ENCODE measurements at places on chromosomes 5 and 9.

- DNase-seq = no peak
Observed at GRCh38 chr9:75775166-75775565, 115.3 kb upstream of the PCSK5 start.

DNA sequence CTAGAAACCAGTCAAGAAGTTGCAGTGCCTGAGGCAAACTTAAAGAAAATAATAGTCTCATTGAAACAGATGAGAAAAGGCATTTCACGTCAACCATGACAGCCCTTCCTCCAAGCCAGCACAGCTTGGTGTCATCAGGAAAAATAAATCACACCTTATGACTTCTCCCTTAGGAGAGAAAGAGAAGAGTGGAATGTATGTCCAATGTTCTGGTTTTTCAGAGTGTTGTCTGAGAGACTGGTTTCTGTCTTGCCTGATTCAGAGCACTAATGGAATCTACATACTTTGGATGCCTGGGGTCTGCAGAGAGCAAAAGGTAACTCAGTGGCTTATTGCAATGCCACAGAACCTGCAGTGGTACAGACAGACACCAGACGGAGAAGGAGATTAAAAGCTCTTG, 105.5 kb upstream of the PDE4D start:
- no peak for DNase-seq

- DNase-seq = no peak
Observed at GRCh38 chr5:67732471-67732870, 483.1 kb upstream of the PIK3R1 start.

- no peak for DNase-seq
Observed at GRCh38 chr5:57028161-57028560, 76.2 kb upstream of the MIER3 start.

- DNase-seq = no peak
Observed at GRCh38 chr5:1405539-1406530, 39.4 kb downstream of the SLC6A3 start.

- no peak for DNase-seq
Observed at GRCh38 chr5:57004800-57005199, 52.9 kb upstream of the MIER3 start.

DNA sequence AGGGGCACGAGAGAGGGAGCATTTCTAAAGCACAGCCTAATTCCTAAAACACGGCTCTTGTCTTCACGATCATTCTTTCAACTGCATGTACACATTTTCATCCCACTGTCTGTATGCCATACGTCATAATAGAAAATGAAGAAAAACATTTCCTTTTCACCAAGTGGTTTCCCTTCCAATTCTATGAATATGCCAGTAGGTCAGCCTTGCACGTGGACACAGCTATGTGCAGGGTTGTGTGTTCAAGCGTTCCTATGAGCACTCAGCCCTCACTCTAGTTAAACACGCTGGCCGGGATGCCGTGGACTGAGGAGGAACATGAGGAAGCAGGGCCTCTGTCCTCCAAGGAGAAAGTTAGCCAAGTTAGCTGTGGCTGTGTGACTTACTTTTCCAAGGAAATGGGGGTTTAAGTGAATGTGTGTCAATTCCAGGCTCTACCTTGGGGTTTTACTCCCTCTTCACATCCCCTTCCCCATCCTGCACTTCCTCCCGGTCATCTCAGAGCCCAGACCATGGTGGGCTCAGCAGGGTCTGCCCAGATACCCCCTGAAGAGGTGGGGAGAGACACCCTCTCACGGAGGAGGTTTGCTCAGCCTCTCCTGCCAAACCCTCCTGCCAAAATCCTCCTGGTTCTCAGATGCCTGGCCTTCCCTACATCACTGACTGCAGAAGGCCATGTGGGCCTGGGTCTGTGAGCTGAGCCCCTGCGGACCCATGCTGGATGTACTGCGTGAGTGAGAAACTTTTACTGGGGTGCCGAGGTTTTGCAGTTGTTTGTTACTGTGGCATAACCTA, 230.6 kb downstream of the FSTL4 start:
- DNase-seq = no peak

GRCh38 chr5:178131446-178131996, 707 bp downstream of the RMND5B start:
- DNase-seq = no peak

DNA sequence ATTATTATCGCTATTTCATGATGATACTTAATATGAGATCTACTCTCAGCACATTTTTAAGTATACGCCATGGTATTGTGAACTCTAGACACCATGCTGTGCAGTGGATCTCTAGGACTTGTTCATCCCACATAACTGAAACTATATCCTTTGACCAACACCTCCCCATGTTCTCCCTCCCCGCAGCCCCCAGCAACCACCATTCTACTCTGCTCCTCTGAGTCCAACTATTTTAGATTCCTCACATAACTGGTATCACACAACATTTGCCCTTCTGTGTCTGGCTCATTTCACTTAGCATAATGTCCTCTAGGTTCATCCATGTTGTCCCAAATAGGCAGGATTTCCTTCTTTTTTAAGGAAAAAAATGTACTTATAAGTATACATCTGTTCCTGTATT, 6.6 kb upstream of the TBC1D2 start:
- no peak for DNase-seq

- DNase-seq = no peak
Observed at GRCh38 chr5:172616730-172617129, 24.3 kb upstream of the NEURL1B start.

DNA sequence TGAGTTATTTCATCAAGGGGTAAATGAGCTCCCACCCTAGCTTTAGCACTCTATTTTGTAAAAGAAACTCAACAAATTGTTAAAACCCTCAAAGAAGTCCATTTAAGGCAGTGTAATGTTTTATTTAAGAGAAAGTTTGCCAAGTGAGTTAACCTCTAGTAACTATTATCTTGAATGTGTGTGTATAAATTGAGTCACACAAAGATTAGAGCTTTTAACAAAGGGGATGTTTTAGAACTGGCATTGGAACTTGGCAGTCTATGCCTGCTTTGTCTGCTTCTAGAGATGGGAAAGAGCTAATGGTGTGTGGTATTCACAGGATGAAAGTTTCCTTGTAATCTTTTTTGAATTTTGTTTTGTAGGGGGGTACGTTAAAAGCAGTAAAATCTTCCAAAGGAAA, 33.2 kb downstream of the KDM3B start:
- no peak for DNase-seq

DNA sequence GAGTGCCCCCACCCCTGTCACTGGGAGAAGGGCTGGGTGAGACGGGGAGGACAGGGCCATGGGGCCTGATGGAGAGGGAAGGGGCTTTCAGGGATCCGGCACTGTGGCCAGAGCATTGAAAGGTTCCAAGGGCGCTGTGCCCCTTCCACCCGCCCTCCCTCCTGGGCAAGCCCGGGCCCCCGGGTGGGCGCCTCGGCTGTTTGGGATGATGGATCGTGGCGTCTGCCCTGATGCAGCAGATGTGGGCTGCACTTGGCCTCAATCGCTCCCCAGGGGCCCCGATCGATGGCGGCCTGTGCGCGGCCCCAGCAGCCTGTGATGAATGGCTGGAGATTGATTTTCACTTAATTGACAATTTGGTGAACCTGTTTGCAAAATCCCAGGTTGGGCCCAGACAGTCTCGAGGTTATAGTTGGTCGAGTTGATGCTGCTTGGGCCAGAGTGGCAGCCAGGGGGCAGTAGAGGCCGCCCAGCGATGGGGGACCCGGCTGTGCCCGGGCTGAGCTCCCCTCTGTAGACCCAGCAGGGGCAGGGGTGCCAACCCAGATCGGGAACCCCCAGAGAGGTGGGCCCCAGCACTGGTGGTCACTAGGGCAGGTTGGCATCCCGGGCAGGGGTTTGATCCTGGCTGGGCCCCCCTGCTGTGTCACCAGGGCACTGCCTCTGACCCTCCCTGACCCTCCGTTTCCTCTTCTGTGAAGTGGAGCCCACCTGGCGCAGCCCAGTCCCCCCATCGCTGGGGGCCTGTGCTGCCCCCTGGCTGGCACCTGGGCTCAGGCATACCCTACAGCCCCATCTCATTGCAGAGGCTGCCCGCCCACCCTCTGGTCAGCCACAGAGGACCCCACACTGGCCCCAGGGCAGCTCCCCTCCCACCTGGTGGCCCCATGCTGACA, 34.7 kb downstream of the LHX3 start:
- DNase-seq = no peak

DNA sequence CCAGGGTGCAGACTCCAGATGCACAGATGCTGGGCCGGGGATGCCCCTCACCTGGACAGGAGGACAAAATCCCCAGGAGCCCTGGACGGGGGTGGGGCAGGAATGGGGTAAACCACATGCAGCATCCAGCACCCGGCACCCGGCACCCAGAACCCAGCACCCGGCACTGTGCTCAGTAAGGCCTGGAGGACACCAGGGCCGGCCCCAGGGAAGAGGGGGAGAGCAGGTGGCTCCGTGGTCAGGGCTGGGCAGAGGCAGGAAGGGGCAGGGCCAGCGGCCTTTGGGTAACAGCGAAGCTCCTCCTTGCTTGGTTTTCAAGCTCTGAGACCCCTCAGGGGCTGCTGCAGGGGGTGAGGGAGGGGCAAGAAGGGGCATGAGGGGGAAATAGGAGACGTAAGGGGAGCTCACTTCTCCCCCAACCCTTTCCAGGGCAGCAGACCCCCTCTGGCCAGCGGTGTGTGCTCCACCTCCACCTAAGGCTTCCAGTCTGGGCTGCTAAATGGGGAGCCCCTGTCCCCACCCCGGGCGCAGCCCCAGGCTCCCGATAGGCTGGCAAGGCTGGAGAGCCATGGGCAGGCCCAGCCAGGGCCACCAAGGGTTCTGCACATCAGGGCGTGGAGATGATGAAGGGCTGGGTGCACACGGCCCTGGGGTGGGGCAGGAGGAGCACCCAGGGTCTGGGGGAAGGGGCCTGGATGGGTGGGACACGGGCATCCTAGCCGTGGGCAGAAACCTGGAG, 17.8 kb upstream of the SLC6A19 start:
- no peak for DNase-seq

- no peak for DNase-seq
Observed at GRCh38 chr5:61307191-61307590, 24.9 kb upstream of the ZSWIM6 start.

- DNase-seq = no peak
Observed at GRCh38 chr5:14724633-14725032, 60.1 kb downstream of the OTULIN start.

DNA sequence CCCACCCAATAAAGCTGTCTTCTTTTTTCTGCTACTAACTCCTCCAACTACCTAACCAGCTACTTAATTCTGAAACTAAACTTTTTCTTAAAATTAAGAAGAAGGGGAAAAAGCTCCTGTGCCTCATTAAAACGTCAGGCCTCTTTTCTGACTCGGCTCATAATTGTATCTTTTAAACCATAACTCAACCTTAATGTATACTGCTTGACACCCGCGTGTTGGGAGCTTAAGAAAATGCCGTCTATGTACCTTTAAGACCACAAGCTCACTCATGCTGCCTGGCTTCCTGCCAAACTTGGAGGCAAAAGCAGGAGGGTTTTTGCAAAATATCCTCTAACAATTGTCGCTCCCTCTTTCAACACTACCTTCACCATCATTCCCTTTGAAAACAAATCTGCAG, 5.0 kb downstream of the EBF1 start:
- DNase-seq = no peak

DNA sequence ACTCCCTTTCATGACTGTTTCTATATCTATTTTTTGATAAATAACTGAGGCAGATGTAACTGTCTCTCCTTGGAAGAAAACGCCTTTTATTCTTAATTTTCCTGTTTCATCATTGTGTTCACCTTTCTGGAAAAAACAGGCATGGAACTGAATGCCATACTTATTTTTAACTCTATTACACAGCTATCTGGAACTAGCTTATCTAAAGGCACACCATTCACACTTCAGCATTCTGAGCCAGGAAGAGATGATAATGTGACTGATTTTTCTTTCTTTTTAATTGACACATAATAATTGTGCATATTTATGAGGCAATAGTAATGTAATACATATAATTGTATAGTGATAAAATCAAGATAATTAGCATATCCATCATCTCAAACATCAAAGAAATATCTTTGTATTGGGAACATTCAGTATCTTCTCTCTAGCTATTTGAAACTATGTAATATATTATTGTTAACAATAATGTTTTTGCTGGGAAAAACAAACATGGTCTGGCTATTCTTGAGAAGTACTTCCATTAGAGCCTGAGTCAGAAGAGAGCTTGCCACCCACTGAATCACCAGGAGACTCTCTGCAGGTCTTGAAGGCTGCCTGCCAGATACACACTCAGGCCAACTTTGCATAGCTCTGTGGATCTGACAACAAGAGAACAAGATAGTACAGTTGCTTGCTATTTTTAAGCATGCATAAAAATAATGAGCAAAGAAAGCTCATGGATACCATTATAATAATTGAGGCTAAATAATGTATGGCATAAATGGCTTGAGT, 501.0 kb upstream of the EDIL3 start:
- DNase-seq = no peak

- DNase-seq = no peak
Observed at GRCh38 chr5:111869681-111870080, 112.7 kb upstream of the NREP start.

DNA sequence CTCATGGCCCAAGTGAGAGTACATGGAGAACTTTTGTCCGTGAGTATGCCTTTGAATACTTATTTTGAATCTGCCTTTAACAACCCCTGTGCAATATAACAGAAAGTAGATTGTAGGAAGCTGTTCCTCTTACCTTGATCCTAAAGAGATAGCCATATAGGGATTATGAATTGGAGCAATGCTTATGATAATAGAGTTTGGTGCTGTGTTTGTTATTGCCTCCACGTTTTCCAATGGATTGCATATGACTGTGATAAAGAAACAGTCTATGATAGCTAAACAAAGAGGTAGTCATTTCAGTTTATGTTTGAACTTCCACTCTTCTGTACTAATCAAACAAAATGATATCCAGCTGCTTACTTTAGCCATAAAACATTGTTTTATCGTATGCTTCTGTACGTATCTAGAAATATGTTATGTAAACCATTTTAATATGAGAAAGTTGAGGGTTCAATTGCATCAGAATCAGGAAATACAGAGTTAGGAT, 199.6 kb upstream of the RGMB start:
- no peak for DNase-seq

GRCh38 chr9:107698779-107699178, 209.2 kb upstream of the KLF4 start:
- no peak for DNase-seq

- no peak for DNase-seq
Observed at GRCh38 chr9:94746541-94747370, 20.3 kb downstream of the AOPEP start.

DNA sequence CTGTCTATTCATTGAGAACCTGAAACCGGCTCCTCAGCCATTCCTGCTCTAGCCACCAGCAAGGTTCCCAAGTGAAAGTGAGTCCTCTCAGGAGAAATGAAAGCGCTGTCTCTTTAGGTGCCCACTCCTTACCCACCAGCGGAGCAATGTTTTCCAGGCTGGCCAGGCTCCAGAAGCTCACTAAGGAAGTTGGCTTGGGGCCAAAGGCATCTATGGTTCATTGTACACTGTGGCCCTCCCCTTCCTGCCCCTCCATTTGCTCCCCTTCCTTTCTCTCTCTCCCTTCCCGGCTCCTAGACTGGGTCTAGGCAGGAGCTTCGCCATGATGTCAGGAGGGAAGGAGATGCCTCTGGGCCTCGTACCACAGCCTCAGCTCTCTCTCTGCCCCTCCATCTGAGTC, 1.1 kb upstream of the GABRP start:
- no peak for DNase-seq

DNA sequence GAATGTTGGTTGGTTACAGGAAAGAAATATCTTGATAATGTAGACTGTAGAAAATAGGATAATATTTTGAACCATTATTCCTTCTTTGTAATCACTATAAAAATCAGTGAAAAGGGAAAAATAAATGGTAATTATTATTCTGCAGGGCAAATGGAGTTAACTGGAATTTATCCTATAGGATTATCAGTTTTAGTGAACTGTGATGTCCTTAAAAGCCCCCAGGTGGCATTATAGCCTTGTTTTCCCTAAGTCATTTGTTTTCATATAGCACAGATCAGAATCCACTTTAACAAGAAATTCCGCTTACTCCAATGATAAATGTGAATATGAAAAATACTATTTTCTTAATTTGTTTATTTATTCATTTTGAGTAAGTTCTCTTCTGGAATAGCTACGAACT, 26.2 kb upstream of the WDR41 start:
- no peak for DNase-seq
